SJSA1 (cell line): ENCODE measurements at places on chromosomes 12 and 14. TPM values are rescaled to one million over a fixed set of nuclear protein-coding genes. Genes with fewer than 3 reads are reported as not detected.

The LRFN5 gene
- not detected in 2 replicates for total RNA-seq

The SCNN1A gene
- total RNA-seq: 0.18 and 4.7 TPM in 2 replicates

The PROX2 gene
- not detected in 2 replicates for total RNA-seq

The SERPINA9 gene
- total RNA-seq: not detected in 2 replicates

The TAS2R43 gene
- total RNA-seq: 0.29 TPM in 1 of 2 replicates, not detected in the other

The LMNTD1 gene
- total RNA-seq: 1.0 and 1.9 TPM in 2 replicates

The HOXC10 gene
- total RNA-seq: 3.2 and 7.5 TPM in 2 replicates

The NPFF gene
- total RNA-seq: not detected in 2 replicates

- no peaks in the 10 kb centered on the region for H3K36me3 ChIP-seq
- H3K4me1 ChIP-seq: no peaks in the 10 kb centered on the region
- H3K4me3 ChIP-seq: no peak overlapping the region
- no peaks in the 10 kb centered on the region for H3K27me3 ChIP-seq
Measured at GRCh38 chr14:75182821-75183220, 6.4 kb upstream of the TMED10 start.

DNA sequence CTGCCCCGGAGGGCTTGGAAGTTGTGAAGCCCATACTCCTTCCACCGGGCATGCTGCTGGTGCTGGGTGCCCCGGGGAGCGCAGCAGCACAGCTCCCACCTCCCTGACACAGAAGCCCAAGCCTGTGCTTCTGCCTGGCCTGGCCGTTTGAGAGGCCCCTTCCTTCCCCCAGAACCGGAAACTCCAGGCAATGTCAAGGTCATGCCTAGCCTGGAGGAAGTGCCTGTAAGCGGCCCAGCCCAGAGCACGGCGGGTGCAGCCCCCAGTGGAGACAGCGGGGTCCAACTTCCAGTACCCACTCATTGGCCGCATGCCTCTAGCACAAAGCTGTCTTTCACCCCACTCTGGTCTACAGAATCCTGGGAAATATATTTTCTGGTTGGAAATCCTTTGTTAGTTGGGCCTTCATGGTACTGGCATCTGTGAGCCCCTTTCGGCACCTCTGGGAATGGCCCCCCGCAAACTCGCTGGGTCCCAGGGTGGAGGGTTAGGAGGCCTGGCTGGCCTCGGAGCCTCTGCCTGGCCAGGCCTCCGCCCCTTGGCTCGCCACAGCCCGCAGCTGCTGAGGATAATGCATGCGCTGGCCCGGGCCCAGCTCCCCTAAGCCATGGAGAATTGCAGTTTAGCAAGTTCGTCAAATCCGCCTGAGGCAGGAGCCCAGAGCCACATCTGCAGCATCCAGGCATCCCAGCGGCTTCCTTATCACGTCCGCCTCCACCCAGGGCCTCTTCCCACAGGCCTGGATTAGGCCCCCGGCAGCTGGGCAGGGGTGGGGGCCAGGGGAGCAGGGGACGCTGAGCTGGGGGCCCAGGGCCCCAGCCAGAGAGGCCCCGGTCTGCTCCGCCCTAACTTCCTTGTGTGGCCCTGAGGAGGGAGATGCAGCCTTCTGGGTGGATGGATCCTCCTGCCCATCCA is 48.9 kb upstream of the DLK1 start:
- H3K4me3 ChIP-seq: no peak overlapping the region
- no peak for DNase-seq
- no peaks in the 10 kb centered on the region for H3K27me3 ChIP-seq
- H3K27ac ChIP-seq: no peak overlapping the region

DNA sequence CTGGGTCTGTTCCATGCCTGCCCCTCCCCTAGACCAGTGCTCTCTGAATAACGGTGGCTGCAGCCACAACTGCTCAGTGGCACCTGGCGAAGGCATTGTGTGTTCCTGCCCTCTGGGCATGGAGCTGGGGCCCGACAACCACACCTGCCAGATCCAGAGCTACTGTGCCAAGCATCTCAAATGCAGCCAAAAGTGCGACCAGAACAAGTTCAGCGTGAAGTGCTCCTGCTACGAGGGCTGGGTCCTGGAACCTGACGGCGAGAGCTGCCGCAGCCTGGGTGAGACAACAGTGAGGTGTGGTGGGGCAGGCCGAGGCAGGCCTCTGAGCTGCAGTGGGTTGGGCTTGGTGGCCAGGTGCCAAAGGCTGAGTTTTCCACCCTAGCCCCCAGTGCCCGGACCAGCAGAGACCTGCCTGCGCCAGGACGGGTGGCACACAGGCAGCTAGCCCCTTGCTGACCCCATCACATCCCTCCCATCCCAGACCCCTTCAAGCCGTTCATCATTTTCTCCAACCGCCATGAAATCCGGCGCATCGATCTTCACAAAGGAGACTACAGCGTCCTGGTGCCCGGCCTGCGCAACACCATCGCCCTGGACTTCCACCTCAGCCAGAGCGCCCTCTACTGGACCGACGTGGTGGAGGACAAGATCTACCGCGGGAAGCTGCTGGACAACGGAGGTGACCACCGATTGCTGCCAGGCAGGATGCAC is 28.2 kb upstream of the LRP1-AS start:
- H3K27ac ChIP-seq: no peak overlapping the region
- H3K4me1 ChIP-seq: no peaks in the 10 kb centered on the region
- no peaks in the 10 kb centered on the region for H3K27me3 ChIP-seq
- peak; percentile 78 for DNase-seq
- no peak overlapping the region for H3K4me3 ChIP-seq

- DNase-seq: no peak
- H3K36me3 ChIP-seq: peaks cover 18% of the 10 kb centered on the region
- no peaks in the 10 kb centered on the region for H3K27me3 ChIP-seq
- H3K4me3 ChIP-seq: no peak overlapping the region
Measured at GRCh38 chr12:132124766-132125425, 19.2 kb downstream of the DDX51 start.

DNA sequence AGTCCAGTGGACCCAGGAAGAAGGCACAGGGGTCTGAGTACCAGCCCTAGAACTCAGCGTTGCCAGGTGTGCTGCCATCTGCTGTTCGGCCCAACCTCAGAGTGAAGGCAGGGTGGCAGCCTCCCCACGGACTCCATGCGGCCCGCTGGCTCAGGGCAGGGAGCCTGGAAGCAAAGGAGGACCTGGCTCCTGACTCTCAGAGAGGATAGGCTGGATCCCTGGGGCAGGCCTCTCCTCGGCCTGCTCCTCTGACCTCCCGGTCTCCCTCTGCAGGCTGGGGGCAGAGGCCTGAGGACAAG is 10.1 kb downstream of the MCRS1 start:
- no peak for DNase-seq
- H3K27me3 ChIP-seq: no peaks in the 10 kb centered on the region
- peaks cover 59% of the 10 kb centered on the region for H3K36me3 ChIP-seq
- H3K4me3 ChIP-seq: no peak overlapping the region
- no peak overlapping the region for H3K27ac ChIP-seq

DNA sequence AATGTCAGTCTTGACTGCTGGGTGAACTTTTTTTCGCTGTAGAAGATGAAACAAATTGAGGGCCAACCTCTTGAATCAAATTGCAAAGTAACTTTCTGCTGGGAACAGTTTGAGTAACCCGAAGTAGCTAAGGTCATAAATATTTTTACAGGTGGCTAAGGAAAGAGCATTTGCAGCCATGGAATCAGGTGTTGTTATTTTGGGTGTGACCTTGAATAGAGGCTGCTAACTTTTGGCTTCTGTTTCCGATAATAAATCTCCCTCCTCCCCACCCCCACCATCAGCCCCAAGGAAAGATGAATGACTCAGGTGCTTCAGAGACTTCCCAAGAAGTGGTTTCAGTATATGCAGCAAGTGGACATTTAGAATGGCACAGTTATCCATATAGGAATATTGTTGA is 571.7 kb downstream of the DIO2 start:
- no peaks in the 10 kb centered on the region for H3K4me1 ChIP-seq
- no peak overlapping the region for H3K27ac ChIP-seq
- no peaks in the 10 kb centered on the region for H3K27me3 ChIP-seq
- no peaks in the 10 kb centered on the region for H3K36me3 ChIP-seq
- no peak overlapping the region for H3K4me3 ChIP-seq
- no peak for DNase-seq

GRCh38 chr12:62332598-62332997 is 72.4 kb downstream of the USP15 start:
- H3K4me3 ChIP-seq: no peak overlapping the region
- H3K4me1 ChIP-seq: no peaks in the 10 kb centered on the region
- H3K27me3 ChIP-seq: peaks cover 78% of the 10 kb centered on the region
- DNase-seq: no peak
- no peaks in the 10 kb centered on the region for H3K36me3 ChIP-seq
- no peak overlapping the region for H3K27ac ChIP-seq

DNA sequence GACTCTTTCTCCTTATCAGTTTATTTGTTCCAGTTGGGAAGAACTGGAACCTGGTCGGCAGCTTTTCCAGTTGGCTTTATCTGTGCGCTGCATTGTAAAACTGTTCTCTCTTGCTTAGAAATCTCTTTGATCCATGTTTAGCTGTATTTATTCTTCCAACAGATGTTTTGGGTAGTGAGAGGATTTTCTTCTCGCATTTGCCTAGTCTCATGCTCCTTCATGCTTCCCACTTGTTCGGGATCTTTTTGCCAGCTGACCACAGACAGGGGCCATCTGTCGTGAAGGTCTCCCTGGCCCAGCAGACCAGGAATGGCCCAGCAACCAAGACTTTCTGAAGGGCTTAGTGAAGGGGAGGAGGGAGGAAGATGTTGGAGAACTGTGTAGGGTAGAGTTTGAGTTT is 21.6 kb downstream of the NTF3 start:
- H3K4me1 ChIP-seq: peaks cover 12% of the 10 kb centered on the region
- H3K36me3 ChIP-seq: no peaks in the 10 kb centered on the region
- H3K27me3 ChIP-seq: peaks cover 18% of the 10 kb centered on the region
- H3K4me3 ChIP-seq: no peak overlapping the region
- DNase-seq: no peak

DNA sequence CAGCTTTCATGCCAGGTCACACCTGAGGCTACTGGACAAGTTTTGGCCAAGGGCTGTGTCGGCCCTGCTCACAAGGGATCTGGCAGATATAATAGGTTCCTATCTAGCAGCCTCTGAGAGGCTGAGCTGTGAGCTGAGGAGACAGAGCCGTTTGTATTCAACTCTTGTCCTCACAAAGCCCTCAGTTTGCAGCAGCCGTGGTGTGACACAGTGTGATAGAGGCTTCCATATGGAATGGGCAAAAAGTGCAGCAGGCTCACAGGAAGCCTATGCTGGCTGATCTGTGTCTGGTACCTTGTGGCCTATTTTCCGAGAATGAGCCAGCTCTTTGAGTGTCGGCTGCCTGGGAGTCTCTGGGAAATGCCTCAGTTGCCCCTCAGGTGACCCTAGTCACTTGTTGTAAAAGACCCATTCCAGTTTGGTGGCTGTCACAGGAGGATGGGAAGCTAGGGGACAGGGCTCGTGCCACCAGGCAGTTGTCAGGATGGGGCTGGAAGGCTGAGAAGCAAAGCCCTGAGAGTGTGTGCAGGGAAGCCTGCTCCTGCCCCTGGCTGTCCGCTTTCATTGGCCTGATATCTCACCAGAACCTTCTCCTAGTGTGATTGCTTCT is 16.1 kb downstream of the VRTN start:
- no peaks in the 10 kb centered on the region for H3K4me1 ChIP-seq
- peaks cover 8% of the 10 kb centered on the region; the same call in 1 of the 2 replicates for H3K27me3 ChIP-seq
- no peak for DNase-seq
- no peak overlapping the region for H3K27ac ChIP-seq

DNA sequence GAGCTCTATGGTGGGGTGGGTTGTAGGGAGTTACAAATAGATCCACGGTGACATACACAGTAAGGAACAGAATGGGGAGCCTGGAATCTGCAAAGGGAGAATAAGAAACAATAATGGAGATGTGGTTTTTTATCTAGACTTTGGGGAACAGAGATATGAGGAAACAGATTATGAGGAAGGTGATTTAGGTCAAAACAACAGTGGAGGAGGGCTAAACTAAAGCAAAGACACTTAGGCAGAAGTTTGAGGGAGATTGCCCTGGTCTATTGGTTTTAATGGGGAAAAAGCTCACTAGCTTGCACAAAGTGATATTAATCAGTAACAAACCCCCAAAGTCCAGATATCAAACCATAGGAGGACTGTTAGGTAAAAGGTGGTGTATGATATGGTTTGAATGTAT is 144.5 kb upstream of the DYRK2 start:
- no peaks in the 10 kb centered on the region for H3K36me3 ChIP-seq
- H3K27me3 ChIP-seq: no peaks in the 10 kb centered on the region
- H3K4me1 ChIP-seq: no peaks in the 10 kb centered on the region

DNA sequence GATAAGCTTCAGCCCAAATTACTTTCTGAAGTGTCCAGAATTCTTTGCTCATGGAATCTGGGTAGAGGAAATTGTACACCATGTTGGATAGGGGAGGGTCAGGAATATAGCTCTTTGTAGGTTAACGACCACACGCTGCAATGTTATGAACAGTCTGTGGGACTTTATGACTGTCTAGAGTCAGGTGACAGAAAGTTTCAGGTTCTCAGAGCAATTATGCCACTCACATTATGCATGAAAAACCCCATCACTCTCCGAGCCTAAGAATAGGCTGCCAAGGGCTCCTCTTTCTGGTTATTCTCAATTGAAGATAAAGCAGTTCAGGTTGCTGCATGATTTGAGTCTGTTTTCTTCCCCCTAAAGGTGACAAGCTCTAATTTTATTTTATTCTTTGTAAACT is 430.9 kb downstream of the ATP23 start:
- DNase-seq: no peak
- H3K4me1 ChIP-seq: no peaks in the 10 kb centered on the region
- no peak overlapping the region for H3K4me3 ChIP-seq
- H3K27me3 ChIP-seq: no peaks in the 10 kb centered on the region

DNA sequence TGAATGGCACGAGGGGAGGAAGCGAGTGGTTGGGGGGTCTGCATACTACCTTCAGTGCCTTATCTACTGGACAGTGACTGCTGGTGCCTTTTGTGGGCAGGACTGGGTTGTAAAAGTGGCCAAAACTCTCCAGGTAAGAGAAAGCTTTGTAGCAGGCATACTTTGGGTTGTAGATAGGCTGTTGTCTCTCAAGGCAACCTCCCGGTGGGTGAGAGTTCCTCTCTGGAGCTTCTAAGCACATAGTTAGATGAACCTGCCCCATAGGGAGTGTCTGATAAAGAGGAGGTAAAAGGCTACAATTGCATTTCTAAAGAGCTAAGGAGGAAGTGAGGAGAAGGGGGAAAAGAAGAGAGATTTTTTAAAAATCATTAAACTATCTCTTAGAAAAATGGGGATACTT is 4.2 kb upstream of the DAD1 start:
- no peak overlapping the region for H3K27ac ChIP-seq
- H3K36me3 ChIP-seq: no peaks in the 10 kb centered on the region
- no peak overlapping the region for H3K4me3 ChIP-seq
- no peak for DNase-seq

GRCh38 chr12:132579744-132580143 is 30.6 kb downstream of the LRCOL1 start:
- no peaks in the 10 kb centered on the region for H3K4me1 ChIP-seq
- no peaks in the 10 kb centered on the region for H3K36me3 ChIP-seq
- H3K27me3 ChIP-seq: no peaks in the 10 kb centered on the region
- DNase-seq: no peak
- no peak overlapping the region for H3K4me3 ChIP-seq

GRCh38 chr12:113103756-113104450 is 31.7 kb downstream of the RASAL1 start:
- H3K4me1 ChIP-seq: no peaks in the 10 kb centered on the region
- H3K4me3 ChIP-seq: no peak overlapping the region
- H3K27ac ChIP-seq: no peak overlapping the region
- DNase-seq: no peak

GRCh38 chr14:51454351-51454750 is 197.4 kb upstream of the FRMD6 start:
- no peak for DNase-seq
- no peaks in the 10 kb centered on the region for H3K27me3 ChIP-seq
- no peak overlapping the region for H3K4me3 ChIP-seq

GRCh38 chr12:102962532-102962931 is 5.1 kb downstream of the ASCL1 start:
- peaks cover 4% of the 10 kb centered on the region; the same call in 1 of the 2 replicates for H3K4me1 ChIP-seq
- peaks cover 67% of the 10 kb centered on the region for H3K27me3 ChIP-seq
- no peak overlapping the region for H3K27ac ChIP-seq

- no peak overlapping the region for H3K4me3 ChIP-seq
- DNase-seq: no peak
- no peak overlapping the region; the same call in 1 of the 2 replicates for H3K27ac ChIP-seq
- H3K36me3 ChIP-seq: no peaks in the 10 kb centered on the region
- peaks cover 8% of the 10 kb centered on the region for H3K4me1 ChIP-seq
Measured at GRCh38 chr14:89600950-89601826, 184.2 kb upstream of the FOXN3 start.
